Stimulated activated CD4-positive, alpha-beta T cell treated with anti-CD3 and anti-CD28 coated beads, Interleukin-2, amount 100 ng/mL, for 24 hours (primary cell): ENCODE measurements at places on chromosomes 2 and 18.

DNA sequence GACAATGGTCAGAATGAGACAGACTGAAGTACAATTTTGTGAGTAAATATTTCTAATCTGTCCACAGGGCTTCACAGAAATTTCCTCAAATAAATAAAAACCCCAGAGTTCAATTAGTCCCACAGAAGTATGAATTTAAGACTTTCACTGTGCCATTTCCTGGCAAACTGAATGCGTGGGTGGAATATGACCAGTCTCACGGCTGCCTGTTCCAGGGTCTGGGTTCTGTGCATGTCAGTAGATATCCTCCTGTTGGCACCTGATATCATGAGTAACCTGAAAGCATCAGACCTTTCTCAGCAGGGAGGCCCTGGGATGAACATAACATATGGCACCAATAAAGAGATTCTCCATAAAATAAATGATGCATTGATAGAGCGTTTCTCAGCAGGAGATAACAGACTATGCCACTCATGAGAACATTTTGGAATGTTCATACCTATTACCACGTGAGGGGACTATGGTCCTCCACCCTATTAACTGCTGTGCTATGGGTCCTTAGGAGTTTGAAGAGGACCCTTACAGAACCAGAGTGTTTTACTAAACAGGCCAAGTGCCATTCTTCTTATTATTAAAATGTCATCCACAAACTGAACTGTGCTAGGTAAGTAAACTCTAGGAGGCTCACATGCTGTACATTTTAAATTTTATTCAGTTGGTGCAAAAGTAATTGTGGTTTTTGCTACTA is 10.6 kb upstream of the MALL start:
- no peak for DNase-seq

DNA sequence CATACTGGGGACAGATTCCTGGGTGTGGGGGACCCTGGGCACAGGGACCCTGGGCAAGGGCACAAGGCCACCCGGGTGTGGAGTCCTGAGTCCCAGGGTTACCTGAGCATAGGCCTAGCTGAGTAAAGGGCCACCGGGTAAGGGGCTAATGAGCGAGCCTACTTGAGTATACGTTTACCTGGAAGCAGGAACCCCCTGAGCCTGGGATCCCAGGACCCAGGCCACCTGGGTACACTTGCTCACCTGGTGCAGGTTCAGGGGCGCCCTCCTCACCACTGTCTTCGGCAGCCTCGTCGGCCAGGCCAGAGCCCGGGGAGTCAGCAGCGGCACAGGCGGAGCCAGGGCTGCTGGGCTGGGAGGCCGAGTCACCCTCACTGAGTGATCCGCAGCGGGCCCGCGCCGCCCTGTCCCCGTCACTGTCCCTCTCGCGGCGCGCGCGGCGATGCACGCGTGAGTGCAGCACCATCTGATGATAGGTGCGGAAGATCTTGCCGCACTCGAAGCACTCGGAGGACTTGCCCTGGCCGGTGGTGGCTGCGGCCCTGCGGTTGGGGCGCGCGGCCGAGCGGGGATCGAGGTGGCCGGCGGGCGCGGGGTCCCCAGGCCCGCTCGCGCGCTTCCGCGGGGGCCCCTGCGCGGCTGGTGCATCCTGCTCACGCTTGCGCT is 53.9 kb downstream of the ZNF516 start:
- no peak for DNase-seq

DNA sequence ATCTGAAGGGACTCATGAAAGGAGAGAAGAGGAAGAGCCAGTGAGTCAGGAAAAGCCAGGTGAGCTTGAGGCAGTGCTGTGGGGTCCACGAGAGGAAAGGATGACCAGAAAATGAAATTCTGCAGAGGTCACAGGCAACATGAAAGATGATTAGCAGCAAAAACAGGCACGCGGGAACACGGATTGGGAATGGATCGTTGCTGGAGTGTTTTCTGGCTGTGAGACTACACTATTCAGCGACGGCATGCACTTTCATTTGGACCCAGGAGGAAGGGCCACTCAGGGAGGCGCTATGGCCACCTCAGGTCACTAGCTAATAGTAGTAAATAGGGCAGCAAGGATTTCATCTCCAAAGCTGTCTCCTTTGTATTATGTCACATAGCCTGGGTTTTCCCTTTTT is 44.8 kb downstream of the ZNF532 start:
- DNase-seq: no peak

GRCh38 chr2:162072181-162072702 is 1.8 kb downstream of the DPP4 start:
- no peak for DNase-seq

DNA sequence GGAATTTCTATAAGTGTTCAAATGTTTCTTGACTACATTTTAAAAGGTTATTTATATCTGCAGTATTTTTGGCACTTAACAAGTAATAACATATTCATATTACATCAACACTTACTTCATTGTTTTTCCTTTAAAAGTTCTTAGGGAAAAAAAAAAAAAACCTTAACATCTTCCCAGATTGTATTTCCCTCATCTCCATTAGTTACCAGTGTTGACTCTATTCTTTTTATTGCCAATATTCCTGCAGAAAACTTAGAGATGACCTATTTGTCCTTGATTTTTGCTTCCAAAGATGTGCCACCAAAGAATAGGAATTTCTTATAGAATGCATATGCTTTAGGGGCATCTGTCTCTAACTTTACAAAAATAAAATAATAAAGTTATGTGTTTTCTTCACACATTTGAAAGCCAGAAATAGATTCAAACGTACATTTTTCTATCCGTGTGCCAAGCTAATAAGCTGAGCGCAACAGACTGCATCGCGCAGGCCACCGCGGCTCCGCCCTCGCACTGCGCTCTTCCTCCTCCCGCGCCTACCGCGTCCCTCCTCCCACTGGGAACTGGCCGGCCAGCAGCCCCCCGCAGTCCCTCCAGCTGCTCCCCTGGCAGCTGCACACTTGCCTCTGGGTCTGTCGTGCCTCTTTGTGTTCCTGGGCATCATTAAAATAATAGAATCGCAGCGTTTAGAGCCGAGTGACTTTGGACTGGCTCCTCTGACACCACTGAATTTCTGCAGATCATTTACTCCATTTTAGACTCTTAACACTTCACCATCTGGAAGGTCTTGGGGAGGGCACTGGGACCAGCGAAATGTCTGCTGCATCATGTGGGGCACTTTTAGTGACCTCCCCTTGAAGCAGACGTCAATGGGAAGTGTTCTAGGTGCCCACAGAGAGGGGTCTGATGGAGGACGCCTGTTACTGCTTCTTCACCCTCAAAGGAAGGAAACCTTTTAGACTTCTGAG is 21.2 kb upstream of the NAB1 start:
- no peak for DNase-seq

GRCh38 chr2:223528036-223528435 is 74.1 kb downstream of the SCG2 start:
- no peak for DNase-seq

DNA sequence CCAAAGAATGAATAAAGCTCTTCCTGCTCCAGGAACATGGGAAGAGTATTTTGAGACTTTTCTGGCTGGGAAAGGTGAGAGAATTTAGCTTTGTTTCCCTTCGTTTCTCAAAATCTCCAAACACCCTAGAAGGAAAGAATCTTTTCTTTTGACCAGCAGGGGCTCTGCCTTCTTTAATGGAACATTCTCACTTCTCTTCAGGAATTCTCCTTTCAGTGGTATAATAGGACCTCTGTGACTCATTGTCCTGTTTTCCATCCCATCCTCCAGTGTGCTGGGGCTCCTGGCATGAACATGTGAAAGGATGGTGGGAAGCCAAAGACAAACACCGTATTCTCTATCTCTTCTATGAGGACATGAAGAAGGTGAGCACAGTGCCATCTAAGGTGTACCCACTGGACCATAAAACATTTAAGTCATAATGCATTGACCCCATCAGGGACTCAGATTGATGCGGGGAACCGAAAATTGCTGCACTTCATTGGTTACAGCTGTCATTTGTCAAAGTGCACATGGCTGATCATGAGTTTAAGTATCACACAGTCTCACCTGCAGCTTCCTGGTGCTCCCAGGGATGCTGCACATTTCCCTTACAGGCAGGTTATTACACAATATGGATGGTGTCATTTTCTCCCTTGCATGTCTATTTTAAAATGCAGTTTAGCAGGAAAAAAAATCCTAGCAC is 5.5 kb downstream of the SULT1C4 start:
- no peak for DNase-seq

GRCh38 chr2:25592766-25593292 is 80.5 kb downstream of the DTNB start:
- no peak for DNase-seq

- no peak for DNase-seq
Observed at GRCh38 chr2:239253264-239253663, 147.6 kb downstream of the HDAC4 start.

DNA sequence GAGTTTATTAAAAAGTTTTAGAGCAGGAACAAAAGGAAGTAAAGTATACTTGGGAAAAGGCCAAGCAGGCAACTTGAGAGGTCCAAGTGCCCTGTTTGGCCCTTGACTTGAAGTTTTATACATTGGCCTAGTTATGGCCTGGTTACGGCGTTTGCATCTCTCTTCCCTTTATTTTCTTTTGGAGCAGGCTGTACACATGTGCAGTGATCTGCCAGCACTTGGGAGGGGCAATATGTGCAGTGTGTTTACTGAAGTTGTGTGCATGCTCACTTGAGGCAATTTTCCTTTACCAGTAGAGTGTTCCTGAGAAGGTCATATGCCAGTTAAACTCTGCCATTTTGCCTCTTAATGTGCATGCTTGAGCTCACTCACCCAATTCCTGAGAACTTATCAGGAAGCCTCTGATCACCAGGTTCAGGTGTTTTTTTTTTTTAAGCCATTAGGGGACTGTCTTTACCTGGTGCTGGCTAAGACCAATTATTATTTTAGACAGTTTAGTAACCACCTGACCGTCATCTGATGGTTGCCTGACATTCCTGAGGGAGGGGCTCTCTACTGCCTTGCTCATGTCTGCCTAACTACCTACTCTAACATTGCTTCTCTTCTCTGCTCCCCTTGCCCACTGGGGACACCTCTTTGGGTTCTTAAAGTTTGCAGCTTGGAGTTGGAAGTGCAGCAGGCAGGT is 48.0 kb downstream of the SCN2A start:
- DNase-seq: no peak

GRCh38 chr18:10074728-10075127 is 160.9 kb downstream of the VAPA start:
- no peak for DNase-seq

DNA sequence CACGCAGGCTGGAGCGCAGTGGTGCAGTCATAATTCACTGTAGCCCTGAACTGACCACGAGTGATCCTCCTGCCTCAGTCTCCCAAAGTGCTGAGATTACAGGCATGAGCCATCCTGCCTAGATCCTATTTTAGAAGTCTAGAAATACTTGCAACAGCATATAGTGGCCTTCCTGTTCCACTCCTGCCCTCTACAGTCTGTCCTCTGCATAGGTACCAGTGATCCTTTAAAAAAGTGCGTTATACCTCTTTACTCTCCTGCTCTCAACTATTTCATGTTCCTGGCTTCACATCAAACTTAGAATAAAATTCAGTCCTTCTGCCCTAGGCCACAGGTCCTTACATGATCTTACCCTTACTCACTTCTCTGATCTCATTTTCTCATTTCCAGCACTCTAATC is 6.0 kb downstream of the COMMD1 start:
- DNase-seq: no peak

DNA sequence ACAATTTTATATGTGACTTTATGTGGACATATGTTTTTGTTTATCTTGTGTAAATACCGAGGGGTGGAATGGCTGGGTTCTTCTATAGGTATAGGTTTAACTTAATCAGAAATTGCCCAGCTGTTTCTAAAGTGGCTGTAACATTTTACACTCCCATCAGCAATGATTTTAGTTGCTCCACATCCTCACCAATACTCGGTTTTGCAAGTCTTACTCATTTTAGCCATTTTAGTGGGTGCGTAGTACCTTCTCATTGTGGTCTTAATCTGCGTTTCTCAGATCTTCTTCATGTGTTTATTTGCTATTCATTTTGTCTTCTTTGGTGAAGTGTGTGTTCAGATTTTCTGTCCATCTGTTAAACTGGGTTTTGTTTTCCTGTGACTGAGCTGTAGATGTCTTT is 95.4 kb upstream of the BCL2L11 start:
- no peak for DNase-seq

DNA sequence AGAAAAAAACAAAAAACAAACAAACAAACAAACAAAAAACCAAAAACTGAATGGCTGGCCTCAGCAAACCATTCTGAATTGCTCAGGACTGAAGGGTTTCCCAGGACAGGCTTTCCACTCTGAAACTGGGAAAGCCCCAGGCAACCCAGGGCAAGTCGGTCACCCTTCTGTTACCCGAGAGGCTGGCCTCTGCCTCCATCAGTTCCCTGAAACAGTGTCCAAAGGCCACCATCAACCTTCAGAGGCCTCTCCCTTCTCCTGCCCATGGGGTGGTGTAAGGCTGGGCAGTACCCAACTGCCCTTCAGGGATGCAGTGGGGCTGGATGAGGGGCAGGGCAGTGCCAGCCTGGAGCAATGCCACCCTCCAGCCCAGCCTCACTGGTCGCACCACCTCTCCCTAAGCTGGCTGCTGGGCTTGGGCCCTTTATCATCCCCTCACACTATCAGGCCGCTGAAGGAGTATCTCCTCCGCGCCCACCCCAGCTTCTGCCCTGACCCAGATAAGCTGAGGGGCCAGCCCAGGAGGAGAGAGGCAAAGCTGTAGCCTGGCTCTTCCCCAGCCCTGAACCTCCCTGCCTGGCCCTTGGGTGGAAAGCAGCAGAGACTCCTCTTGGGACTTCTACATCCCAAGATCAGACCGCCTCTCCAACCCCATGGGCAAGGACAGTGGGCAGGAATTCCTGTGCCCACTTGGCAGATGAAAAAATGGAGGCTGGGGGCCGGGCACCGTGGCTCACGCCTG is 35.9 kb downstream of the ZFP36L2 start:
- no peak for DNase-seq
